ENCODE measurements at places on chromosomes 1 and 21. TPM values are rescaled to one million over a fixed set of nuclear protein-coding genes. Genes with fewer than 3 reads are reported as not detected.

PRRX1 gene
- total RNA-seq = 7.0 TPM

NR1I3 gene
- not detected for total RNA-seq

OR6K3 gene
- total RNA-seq = not detected

UMODL1 gene
- not detected for total RNA-seq

CYP4X1 gene
- total RNA-seq = 1.4 TPM

CELA3B gene
- not detected for total RNA-seq

SASS6 gene
- total RNA-seq = 0.51 TPM

OR2G6 gene
- total RNA-seq = not detected

SPATA21 gene
- not detected for total RNA-seq

LCE2B gene
- not detected for total RNA-seq

OLIG2 gene
- not detected for total RNA-seq

ADCY10 gene
- total RNA-seq = not detected

ANXA9 gene
- total RNA-seq = 1.3 TPM

C1orf210 gene
- total RNA-seq = not detected

DNM3 gene
- total RNA-seq = 13.8 TPM

CAPN8 gene
- not detected for total RNA-seq

CELA2B gene
- total RNA-seq = not detected

NPHS2 gene
- total RNA-seq = not detected

TMEM82 gene
- not detected for total RNA-seq

WNT3A gene
- total RNA-seq = not detected

DEPDC1 gene
- 43.0 TPM for total RNA-seq

OR2L2 gene
- total RNA-seq = not detected

ZNF697 gene
- 10.8 TPM for total RNA-seq

PLCH2 gene
- total RNA-seq = 0.38 TPM

PODN gene
- 0.13 TPM for total RNA-seq

S100A8 gene
- not detected for total RNA-seq

PPOX gene
- 21.4 TPM for total RNA-seq

LDLRAD1 gene
- total RNA-seq = not detected

CNKSR1 gene
- 1.5 TPM for total RNA-seq

NTNG1 gene
- total RNA-seq = 7.9 TPM

ATP8B2 gene
- total RNA-seq = 48.9 TPM

WNT2B gene
- 44.4 TPM for total RNA-seq

VHLL gene
- not detected for total RNA-seq

TMEM54 gene
- total RNA-seq = 109 TPM

ATAD3B gene
- total RNA-seq = 14.5 TPM

DTL gene
- 19.4 TPM for total RNA-seq

BLZF1 gene
- total RNA-seq = 12.0 TPM

RPE65 gene
- total RNA-seq = not detected

LBR gene
- total RNA-seq = 50.0 TPM

ANGPTL7 gene
- total RNA-seq = not detected

WDR47 gene
- total RNA-seq = 11.9 TPM

CD48 gene
- total RNA-seq = not detected

LCE1A gene
- not detected for total RNA-seq

RGSL1 gene
- total RNA-seq = not detected

HMGCS2 gene
- total RNA-seq = not detected

DDX59 gene
- total RNA-seq = 6.8 TPM

LINGO4 gene
- not detected for total RNA-seq

FCRLB gene
- total RNA-seq = 6.8 TPM

LRRC7 gene
- not detected for total RNA-seq

MARK1 gene
- 3.7 TPM for total RNA-seq

C1orf94 gene
- total RNA-seq = not detected

VSIG8 gene
- total RNA-seq = not detected

DENND2C gene
- 0.89 TPM for total RNA-seq

ECE1 gene
- total RNA-seq = 121 TPM

HOOK1 gene
- 2.0 TPM for total RNA-seq

OVAAL gene
- not detected for total RNA-seq

LRRC71 gene
- total RNA-seq = not detected

ARID1A gene
- total RNA-seq = 46.0 TPM

ERO1B gene
- 3.0 TPM for total RNA-seq

LCE1D gene
- not detected for total RNA-seq
